RPMI7951 (cell line): ENCODE measurements at places on chromosomes 5 and 9.
A peak's percentile ranks its signal among the peaks of the same experiment; 100 is the strongest.

DNA sequence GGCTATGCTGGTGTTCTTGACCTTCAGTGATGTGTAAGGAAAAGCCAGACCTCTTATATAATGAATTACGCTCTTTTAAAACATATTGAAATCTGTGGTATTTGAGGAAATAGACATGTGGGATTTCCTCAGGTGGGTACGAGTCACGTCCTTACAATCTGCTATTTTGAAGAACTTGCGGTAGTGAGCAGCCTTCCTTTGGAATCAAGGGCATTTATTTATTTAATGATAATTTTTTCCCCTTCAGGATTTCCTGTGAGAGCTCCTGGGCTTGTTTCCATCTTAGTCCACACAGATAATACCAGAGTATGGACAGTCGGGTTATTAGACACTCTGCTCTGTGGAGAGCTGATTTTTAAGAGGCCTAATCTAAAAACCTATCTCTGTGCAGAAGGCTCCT, 167.9 kb downstream of the ARHGEF28 start:
- DNase-seq, result peak; percentile 19

DNA sequence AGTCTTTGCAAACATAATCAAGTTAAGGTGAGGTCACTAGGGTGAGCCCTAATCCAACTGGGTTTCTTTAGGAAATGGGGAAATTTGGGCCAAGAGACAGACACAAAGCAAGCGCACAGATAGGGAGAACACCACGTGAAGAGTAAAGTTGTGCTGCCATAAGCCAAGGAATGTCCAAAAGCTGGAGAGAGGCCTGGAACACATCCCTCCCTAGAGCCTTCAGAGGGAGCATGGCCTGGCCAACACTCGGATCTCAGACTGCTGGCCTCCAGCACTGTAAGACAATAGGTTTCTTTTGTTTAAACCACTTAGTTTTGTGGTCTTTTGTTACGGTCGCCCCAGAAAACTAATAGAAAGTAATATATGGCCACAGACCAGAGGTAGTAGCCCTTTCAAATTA, 8.1 kb upstream of the ROR2 start:
- no peak for DNase-seq

- no peak for DNase-seq
Measured at GRCh38 chr9:3900673-3901318, 375.0 kb upstream of the RFX3 start.

GRCh38 chr5:107337281-107337680, 333.5 kb downstream of the EFNA5 start:
- no peak for DNase-seq

GRCh38 chr9:112194969-112195431, 19.9 kb upstream of the SUSD1 start:
- DNase-seq, result no peak

DNA sequence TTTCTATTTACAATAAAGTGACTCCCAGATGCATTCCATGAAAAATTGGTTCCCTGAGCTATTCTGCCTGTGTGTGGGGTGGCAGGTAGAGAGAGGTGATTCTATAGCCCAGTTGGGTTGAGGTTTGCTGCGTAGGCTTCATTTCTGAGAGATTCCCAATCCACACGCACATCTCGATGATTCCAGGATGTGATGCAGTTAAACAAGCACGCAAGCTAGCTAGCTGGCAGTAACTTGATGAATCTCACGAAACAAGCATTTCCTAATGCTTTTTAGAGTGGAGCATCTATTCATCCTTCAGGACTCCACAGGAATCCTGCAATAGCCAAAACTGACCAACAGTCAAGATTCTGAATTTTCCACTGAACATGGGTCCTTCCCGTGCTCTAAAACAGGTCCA, 43.8 kb upstream of the CER1 start:
- no peak for DNase-seq

DNA sequence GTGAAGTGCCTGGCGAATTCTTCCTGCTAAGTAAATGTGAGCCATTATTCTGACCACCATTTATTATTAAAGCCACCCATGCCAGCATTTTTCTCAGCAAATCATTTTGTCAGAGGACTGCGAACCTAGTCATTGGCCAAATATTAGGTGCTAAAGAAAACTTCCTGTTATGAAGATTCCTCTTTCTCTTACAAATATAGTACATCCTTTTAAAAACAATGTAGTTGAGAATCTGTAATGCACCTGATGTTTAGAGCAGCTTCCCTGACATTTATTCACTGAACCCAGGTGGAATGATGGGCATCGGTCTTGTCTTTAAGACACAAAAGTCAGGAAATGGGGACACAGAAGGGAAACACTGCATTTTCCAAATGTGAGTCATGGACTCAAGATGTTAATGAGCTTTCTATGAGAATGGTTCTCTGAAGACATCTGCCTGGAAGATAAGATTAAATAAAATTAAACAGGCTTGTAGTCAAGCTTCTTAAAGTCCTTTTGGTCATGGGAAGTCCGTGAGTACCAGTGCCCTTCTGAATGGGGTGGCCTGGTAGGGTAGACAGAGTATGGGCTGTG, 290.6 kb downstream of the FBXL7 start:
- DNase-seq, result no peak

GRCh38 chr5:87665166-87665565, 252.4 kb upstream of the CCNH start:
- no peak for DNase-seq
